ENCODE measurements at places on chromosomes 12 and 14.

- no peak for DNase-seq
These were observed 3.0 kb downstream of the HSP90B1 start for GRCh38 chr12:103933237-103933636.

DNA sequence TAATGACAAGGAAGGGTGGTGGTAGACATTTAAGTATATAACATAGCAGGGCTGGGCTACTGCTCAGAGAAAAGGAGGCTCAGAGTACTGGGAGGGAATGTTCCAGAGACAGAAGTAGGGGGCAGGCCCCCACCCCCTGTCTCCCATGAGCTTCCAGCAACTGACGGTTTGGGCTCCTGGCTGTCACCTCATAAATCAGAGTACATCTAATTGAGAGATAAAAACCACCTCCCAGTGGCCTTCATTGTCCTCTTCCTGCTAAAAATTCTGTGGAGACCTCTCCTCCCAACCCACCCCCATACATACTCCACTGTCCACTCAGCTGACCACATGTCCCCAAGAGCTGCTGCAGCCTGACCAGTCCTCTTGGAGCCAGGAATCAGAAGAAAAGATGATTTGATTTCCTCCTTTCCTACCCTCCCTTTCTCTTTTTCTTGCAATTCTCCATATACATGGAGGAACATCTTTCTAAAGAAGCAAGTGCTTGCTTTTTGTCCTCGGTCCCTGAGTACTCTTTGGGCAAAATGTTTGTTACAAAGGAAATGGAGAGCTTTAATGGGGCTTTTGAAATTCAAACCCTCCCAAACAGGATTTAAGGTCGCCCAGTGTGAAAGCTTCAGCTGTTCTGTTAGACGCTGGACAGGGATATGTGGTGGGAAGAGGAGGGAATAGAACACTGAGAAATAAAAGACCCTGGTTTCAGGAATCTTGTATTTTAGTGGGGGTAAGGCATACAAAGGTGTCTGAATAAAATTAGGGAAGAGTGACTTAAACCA, 16.4 kb upstream of the KCNA5 start:
- no peak for DNase-seq

DNA sequence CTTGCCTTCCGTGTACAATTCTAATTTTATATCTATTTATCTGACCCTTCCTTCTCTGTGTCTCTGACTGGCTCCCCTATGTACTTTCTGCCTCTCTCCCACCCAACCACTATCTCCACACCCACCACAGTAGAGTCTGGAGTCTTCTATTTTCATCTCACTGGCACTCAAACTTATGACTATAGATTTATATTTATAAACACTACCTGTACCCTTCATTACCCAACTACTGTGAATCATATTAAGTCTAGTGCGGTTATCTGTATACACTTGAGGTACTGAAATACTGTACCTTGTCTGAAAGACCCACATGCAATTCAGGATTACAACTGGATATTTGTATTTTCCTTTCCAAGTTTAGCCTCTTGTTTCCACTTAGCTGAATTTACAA, 36.1 kb downstream of the ATP2B1 start:
- DNase-seq: no peak

- DNase-seq: no peak
These were observed 675.6 kb upstream of the MDGA2 start for GRCh38 chr14:48350971-48351370.

DNA sequence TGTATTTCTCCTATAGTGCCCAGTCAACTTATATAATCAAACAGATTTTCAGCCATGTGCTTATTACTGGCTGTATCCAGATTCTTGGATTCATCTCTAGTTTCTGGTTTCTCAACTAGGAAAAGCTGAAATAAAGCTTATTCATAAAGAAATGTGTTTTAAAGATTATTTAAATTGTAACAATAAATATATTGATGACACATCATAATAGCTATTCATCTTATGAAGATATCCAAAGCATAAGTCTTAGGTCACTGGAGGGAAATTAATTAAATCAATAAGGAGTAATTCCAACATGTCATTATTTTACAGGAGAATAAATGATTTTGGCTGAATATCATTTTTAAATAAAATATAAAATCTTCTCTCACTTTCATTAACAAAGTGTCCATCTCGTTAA, 32.1 kb upstream of the KRR1 start:
- DNase-seq: no peak

- peak; percentile 5 for DNase-seq
These were observed 398.3 kb downstream of the APAF1 start for GRCh38 chr12:99043319-99043914.

GRCh38 chr14:22143363-22143762, 445.7 kb downstream of the DAD1 start:
- DNase-seq: no peak

GRCh38 chr12:116610971-116611541, 51.9 kb downstream of the MAP1LC3B2 start:
- DNase-seq: no peak

DNA sequence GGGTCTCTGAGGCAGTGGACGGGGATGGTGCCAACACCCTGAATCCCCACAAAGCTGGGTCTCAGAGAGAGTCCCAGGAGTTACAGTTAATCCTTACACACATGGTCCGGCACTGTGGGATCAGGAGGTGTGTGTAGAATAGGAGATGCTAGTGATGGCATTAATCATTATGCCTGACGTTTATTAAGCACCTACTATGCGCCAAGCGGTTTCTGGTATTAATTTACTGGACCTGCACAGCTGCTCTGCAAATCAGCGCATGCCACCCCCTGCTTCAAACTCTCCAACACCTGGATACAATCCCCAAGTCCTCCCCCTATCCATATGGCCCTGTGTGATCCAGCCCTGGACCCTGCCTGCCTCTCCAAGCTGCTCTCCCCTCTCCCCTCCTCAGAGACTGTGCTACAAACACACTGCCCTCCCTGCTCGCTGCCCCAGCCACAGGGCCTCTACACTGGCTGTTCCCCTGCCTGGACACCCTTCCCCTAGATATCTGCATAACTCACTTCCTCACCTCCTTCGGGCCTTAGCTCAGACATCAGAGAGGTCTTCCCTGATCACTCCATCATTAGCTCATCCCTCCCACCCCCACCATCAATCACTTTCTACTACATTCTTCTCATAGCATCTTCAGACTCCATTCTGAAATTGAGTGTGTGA, 86.0 kb downstream of the RFLNA start:
- no peak for DNase-seq

DNA sequence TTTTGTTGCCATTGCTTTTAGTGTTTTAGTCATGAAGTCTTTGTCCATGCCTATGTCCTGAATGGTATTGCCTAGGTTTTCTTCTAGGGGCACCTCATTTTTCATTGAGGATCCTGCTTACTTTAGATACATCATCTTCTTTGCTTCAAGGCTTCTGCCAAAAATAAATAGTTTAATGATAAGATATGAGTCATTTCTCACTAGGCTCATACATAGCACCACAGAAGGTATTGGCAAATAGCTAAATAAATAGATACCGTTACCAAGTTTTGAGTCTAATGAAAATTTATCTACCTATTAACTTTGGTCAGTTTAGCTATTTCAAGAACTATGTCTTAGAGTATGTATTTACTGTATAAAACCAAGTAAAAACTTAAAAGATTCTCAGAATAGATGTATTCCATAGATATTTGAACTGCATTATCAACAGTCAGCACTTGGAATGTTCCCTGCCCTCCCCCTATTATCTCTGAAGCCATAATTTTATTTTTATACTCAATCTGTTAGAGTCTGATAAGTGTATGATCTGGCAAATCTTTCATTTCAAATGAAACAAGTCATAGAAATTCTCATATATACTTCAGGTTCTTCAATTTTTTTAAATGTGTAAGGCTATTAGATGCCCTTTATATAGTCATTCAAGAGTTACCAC, 310.2 kb downstream of the CCDC91 start:
- DNase-seq: no peak

DNA sequence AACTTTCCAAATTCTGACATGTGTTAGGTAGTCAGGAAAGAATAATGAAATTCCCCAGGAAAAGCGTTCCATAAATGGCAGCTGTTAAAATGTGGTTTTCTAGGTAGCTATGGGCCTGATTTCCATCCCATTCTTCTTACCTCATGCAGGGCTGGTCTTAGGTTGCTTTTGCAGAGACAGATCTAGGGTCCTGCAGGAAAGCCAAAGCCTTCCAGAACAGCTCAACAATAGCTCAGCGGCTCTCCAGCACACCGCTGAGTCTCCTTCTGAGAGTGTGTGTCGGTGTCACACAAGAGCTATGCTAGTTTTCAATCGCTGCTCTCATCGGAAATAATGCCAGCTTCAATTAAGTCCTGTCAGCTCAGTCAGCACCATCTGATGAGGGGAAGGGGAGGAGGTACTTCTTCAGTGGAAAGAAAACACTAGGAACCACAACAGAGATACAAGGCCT, 106.7 kb downstream of the TMEM30B start:
- DNase-seq: no peak

GRCh38 chr14:65054471-65055085, 47.7 kb downstream of the MAX start:
- DNase-seq: no peak

GRCh38 chr12:119372540-119372939, 38.0 kb downstream of the CCDC60 start:
- no peak for DNase-seq

DNA sequence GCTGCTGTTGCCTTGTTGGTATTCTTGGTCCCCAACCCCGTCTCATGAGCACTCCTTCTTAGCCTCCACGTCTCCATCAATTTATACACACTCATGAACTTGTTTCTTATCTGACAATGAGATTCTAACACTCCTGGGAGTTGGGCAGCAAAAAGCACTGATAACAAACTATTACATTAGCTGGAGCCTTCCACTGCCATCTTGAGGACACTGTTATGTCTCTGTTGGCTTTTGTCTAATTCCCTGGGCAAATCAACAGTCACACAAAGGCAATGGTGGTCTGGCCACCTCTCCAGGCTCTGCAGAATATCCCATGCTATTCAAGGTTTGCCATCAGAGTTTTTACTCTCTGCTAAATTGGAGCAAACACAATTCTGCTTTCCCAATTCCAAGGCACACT, 117.8 kb upstream of the COCH start:
- DNase-seq: no peak

- DNase-seq: no peak
These were observed 201.7 kb upstream of the DCN start for GRCh38 chr12:91384366-91384765.

DNA sequence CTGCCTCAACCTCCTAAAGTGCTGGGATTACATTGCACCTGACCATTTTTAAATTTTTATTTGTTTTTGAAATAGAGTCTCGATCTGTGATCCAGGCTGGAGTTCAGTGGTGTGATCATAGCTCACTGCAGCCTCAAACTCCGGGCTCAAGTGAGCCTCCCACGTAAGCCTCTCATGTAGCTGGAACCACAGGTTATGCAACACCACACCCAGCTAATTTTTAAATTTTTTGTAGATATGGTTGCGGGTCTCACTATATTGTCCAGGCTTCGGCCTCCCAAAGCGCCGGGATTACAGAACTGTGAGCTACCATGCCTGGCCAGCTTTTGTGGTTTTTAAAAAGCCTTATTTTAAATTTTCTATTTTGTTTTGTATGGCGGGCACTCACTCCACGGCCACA, 2.2 kb upstream of the DRAM1 start:
- DNase-seq: no peak

DNA sequence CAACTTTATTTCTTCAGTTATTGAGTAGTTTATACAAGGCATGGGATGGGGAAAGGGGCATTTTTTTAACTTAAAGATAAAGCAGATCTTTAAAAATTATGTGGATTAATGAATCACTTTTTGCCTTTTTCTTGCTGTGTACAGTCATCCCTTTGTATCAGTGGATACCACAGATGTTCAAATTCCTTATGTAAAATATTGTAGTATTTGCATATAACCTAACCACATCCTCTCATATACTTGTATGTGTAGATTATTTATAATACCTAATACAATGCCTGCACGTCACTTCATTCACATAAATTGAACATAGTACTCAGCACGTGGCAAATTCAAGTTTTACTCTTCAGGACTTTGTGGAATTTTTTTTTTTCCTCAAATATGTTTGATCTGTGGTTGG, 66.5 kb upstream of the MON2 start:
- DNase-seq: no peak

GRCh38 chr14:43803076-43803689, 703.9 kb downstream of the FSCB start:
- DNase-seq: no peak

- DNase-seq: no peak
These were observed 21.1 kb upstream of the SCARB1 start for GRCh38 chr12:124884587-124885438.

DNA sequence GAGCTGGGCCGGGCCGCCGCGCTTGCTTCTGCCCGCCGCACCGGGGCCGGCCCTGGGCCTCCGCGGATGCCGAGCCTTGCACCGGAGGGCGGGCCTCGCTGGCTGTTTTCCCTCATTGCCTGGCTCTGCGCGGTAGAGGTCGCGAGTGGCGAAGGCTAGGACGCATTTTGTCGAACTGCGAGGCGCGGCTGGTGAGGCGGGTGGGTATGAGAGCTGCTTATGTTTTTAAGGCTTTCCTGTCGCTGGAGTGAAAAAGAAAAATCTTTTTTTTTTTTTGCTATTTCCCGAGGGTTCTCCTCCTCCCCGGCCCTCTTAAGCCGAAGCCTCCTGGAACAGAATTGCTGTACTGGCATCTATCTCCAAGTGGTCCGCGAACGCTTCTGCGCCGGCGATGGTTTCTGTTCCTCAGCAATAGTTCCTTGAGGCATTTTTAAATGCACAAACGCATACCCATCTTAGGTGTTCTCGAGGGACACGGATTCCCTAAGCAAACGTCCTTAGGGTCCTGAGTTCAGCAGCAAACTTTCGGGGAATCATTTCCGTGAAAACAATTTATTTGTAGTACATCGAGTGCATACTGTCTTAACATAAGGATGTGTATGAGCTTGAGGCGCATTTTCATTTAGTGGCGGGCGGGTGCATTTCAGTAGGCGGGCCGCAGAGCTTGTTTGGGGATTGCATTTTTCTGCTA, 631 bp downstream of the RESF1 start:
- DNase-seq: peak; percentile 60

GRCh38 chr12:54555670-54556257, 6.4 kb downstream of the PDE1B start:
- DNase-seq: no peak

DNA sequence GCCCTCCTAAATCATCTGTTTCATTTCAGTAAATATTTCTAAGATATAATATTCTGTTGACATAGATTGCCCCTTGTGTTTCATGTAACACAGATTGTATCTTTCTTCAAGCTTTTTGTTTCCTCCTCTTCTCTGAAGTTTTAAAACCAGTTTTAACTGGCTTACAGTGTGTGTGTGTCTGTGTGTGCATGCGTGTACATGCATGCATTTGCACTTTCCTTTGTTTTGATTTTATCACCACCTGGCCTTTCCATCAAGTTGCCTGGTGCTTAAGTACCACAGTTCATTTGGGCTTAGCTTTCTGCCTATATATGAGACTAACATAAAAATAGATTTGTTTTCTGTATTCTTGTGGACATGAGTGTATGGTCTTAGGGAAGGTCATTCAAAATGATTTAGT, 31.9 kb downstream of the ETNK1 start:
- no peak for DNase-seq
